GM13977 (cell line): ENCODE measurements at places on chromosomes 6 and 20.

DNA sequence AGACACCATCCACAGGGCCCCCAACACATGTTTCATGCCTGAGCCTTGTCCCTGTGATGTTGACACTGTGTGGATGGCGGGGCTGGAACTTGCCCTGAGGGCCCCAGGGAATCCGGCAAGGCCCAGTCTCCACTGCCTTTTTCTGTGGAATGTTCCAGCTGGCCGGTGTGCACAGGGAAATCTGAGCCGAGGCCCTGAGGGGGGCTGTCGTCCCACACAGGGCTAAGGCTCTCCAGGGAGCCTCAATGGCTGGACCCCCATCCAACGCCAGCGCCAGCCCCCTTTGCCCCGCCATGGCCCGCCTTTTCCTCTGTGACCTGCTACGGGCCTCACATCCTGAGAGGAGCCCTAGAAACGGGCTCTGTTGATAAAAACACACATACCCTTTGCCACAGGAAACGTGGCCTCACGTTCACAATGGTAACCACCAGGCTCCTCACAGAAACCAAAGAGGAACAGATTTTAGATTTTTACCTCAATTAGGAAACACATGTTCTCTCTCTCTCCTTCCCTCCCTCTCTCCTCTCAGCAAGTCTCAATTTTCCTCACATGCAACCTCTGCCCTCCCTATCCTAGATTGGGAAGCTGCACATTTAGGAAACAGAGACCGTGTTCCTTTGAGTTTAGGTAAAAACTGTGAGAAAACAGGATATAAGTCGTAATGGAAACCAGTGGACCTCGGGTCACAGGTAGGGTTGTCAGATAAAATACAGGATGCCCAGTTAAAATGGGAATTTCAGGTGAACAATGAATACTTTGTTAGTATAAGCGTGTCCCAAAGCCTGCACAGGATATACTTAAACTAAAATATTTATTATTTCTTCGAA is 13.7 kb upstream of the ZNF831 start:
- no peak for DNase-seq

GRCh38 chr6:49713346-49713745 is at the start of gene CRISP2:
CRISP2 (minus strand) TSS chr6:49713543; CDS start chr6:49709196, 4,347 bp downstream.
- no peak for DNase-seq

GRCh38 chr6:135212020-135212806 is 31.1 kb downstream of the MYB start:
- no peak for DNase-seq

DNA sequence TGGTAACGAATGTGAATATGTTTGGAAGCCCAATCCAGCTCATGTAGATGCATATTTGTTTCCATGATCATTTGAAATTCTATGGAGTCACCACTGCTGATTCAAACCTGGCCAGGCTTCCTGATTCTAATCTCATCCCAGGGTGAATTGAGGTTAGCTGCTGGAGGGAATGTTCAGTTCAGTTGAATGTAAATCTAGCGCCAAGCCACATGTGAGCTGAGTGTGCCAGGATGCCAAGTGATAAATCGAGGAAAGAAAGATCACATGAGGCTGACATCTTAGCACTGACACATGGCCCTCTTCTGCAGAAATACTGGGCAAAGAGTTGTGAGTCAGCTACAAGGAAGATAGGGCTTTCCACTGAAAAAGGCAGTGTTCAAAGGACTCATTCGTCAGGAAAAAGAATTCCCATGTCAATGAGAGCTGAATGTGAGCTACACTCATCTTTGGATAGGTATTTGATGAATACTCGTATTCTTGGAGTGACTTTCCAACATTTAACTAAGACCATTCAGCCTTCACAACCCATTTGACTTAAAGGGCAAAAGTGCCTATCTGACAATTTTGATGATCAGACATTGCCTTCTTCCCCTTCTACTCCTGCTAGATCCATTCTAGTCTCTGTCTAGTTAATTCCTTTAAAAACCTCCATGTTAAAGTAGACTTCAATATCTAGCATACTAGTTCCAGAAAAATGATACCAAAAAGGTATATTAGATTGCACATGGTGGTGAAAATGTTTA is 172.1 kb downstream of the MTFR2 start:
- DNase-seq: no peak

DNA sequence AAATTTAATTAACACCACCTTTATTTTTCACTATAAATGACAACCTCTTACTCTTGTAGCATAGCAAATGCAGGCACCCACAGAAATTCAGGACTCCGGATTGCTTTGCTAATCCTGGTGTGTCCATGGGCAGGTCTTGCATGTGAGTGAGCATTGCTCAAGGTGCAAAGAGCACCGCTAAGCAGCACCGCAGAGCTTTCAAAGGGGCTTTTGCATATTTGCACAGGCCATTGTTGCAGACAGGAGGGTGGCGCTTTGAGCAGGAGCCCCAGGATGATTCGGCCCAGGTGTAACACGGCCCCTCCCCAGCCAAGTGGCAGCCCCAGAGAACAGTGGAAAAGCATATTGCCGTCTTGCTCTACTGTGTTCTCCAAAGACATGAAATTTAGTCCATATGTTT is 293.2 kb downstream of the NRN1 start:
- no peak for DNase-seq

GRCh38 chr20:653590-654416 is 803 bp upstream of the SRXN1 start:
- no peak for DNase-seq

- DNase-seq: no peak
Observed at GRCh38 chr6:158863646-158864045, 44.5 kb upstream of the EZR start.

DNA sequence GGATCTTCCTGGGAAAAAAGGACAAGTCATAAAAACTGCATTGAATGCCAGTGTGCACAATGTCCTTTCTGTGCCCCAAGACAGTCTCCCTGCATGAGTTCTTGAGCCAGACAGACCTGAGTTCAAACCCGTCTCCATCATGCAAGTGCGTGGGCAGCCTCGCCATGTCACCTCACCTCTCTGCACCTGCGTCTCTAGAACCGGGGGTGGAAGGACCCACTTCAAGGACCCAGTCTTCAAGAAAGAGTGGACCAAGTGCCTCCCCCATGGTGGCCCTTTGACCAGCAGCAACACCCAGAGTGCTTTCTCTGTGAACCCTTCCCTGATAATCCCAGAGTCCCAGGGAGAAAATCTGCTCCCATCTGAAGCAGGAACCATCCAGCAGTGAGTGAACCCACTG is 23.5 kb upstream of the ANGPT4 start:
- no peak for DNase-seq

DNA sequence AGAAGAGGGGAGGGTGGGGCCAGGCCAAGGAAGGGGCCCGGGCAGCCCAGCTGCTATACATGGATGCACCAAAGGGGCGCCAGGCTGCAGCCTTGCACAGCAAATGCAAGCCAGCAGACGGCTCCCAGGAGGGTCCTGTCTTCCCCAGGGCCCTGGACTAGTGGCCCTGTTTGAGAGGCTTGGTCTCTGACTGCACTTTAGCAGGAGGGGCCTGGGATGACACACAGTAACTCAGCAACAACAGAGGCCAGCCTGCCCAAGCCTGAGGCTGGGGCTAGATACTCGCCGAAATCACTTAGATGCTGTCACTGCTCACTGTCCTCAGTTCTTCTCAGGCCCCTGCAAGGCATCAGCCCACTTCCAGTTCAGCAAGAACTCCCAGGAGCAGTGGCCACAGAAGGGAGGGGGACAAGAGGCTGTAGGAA is 73.5 kb downstream of the TRAM2 start:
- no peak for DNase-seq

DNA sequence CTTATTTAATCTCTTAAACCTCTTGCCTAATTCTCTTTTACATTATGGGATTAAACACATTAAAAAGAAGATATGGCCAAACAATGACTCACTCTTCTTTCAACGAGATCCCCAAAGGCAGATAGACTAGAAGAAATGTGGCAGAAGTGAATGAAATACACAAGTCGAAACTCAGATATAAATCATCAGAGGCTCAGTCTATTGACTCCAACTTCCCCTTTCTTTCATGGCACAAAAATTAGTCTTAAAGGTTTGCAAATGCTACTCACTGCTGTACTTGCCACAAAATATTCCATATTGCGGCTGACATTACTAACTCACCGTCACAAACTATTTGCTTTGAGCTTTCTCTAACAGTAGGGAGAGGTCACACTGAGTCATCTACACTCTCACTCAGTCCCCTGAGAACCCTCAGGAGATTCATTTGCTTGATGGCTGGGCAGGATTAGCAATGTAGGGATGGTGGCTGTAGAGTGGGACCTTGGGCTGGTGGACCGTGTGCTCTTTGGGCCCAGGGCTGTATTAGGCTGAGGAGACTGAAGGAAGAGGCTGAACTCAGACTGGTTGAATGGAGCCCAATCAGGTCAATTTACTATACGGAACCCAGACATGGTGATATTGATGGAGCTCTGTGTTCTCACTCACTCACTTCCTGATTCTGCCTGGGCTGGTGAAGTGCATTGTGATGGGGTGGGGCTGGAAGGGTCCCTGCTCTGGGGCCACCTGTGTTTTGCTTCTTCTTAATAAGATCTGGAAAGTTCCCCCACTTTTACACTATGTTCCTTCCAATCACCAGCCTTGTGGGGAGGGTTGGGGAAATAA is 42.8 kb upstream of the UBR2 start:
- DNase-seq: no peak

DNA sequence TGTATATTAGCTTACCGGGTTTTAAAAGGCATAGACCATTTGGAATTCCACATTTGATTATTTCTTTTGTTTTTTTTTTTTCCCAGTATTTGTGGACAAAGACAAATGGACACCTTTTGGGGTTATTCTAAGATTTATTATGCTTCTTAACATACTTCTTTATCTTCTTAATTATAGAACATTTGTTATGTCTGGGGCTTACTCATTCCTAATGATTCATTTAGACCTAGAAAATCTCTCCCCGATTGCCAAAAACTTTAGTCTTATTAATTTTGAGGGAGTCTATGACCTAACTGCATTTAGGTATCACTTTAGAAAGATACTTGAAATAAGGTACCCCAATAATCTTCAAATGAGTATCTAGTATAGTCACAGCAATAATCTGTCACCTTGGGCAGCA is 170.7 kb upstream of the PREP start:
- DNase-seq: no peak

- no peak for DNase-seq
Observed at GRCh38 chr6:20172842-20173456, 39.3 kb downstream of the MBOAT1 start.

DNA sequence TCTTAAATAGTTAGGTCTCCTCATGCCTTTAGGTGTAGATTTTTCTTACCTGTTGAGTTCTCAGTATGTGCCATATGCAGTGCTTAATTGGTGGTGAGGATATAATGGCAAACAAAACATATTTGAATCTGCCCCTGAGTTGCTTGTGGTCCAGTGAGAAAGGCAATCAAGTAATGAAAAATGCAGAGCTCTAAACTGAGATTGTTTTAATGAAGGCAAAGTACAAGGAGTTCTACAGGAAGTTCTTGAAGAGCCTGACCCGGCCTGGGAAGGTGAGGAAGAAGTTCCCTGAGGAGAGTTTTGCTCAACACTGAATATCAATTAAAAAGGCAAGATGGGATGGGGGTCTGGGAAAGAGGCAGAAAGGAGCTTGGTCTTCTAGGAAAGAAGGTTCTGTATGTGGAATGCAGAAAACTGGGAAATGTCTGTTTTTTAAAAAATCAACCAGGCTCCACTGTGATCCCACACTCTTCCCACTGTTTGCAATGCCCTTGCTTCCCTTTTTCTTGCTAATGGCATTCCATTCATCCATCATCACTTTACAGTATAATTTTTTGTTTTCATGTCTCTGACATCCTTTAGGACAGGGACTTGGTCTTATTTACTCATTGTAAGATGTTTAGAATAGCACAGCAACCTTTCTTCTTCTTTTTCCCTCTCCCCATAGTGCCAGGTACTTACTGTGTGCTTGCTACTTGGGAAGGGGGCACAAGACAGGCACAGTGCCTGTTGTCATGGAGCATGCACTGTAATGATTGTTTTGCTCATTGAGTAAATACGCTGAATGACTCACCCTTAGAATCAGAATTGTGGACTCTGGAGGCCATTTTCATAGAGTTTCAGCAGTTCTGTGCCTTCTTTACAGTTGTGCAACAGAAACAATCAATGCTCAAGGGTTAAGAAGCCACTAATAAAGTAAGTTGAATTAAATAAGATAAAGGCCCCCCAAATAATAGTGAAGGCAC is 64.3 kb downstream of the ANKS1A start:
- no peak for DNase-seq

DNA sequence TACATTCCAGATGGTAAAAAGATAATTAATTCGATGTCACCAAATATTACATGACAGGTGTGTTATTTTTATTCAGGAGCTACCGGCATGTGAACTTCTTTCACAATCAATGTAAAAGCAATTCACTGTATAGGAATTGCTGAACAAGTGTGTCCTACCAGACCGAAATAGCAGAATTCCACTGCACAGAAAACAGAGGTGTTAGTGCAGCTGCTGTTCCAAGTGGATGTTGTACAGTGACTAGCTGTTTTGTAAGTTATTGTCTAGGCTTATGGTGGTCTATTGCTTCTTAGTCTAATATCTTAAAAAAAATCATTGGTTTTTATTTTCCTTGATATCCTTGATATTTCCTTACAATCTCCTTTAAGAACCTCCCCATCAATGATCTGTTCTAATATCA is 107.4 kb downstream of the COL19A1 start:
- no peak for DNase-seq

- peak; percentile 39 for DNase-seq
Observed at GRCh38 chr6:110476046-110476849, at the start of gene SLC22A16. SLC22A16 (minus strand) TSS chr6:110476613; CDS start chr6:110476574, 39 bp downstream.

- DNase-seq: no peak
Observed at GRCh38 chr6:29811377-29811776, 16.2 kb upstream of the HLA-G start.

DNA sequence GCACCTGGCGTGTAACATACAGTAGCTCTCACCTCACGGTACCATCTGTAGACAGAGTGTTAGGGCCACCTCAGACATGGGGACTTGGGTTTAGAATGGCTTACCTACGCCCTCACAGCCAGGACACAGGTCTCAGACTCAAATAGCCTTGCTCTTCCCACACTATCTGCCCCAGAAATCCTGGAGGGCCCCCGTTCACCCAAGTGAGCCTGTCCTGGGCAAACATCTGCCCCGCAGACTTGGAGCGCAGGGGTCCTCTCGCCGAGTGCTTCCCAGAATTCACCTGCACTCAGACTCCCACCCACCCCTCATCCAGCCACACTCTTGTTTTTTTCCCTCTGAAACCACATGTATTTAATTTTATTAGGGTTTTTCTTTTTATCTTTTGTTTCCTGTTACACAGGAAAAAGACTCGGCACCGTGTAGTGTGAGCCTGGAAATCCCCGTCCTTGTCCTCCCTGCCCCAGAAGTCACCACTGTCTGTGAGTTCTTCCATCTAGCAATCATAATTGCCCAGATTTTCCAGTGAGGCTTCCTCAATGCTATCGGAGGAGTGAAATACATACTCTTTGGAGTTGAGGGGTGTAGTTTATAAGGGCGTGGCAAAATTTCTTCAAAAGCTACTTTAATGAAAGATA is 17.1 kb upstream of the MAP1LC3A start:
- no peak for DNase-seq

- DNase-seq: no peak
Observed at GRCh38 chr6:108993876-108994275, 100.8 kb downstream of the SESN1 start.

GRCh38 chr6:148443798-148444560 is 101.3 kb downstream of the SASH1 start:
- DNase-seq: no peak
